ENCODE measurements at places on chromosomes 2 and 18.

- no peak for DNase-seq
Observed at GRCh38 chr2:124536591-124536990, 511.5 kb downstream of the CNTNAP5 start.

GRCh38 chr2:37287966-37288365, 36.7 kb downstream of the PRKD3 start:
- DNase-seq: no peak

DNA sequence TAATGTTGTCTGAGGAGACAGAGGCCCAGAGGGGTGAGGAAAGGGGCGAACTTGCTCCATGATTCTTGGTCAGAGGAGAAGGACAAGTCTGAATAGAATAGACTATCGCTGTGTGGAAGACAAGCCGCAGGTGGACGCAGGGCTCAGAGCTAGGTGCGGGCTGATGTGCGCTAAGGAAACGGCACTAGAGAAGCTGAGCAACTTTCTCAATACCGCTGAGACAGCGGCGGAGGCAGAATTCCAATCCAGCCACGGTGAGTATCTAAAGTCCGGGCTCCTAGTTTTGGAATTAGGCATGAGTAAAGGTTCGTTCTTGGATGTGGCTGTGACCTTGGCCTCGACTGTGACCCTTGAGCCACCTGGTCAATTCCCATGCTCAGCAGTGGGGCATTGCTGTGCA, 47.8 kb downstream of the CAPN13 start:
- no peak for DNase-seq

DNA sequence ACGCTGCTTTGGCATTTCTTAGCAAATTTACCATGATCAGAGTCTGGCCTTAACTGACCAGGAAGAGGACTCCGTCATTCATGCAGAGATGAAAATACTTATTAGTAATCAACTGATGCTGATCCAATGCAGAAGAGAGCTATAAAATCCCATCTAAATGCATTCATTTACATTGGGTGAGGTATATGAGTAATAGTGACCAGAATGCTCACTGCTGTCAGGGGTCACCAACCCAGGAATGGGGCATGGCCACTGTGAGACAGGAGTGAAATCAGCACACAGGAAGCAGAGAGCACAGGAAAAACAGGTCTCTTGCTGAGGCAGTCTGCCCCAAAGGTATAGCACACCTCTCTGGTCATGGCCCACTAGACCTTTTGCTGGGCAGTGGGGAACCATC, 68.1 kb upstream of the TMEM247 start:
- DNase-seq: no peak

GRCh38 chr18:269480-270095, 1.7 kb upstream of the THOC1 start:
- DNase-seq: no peak

DNA sequence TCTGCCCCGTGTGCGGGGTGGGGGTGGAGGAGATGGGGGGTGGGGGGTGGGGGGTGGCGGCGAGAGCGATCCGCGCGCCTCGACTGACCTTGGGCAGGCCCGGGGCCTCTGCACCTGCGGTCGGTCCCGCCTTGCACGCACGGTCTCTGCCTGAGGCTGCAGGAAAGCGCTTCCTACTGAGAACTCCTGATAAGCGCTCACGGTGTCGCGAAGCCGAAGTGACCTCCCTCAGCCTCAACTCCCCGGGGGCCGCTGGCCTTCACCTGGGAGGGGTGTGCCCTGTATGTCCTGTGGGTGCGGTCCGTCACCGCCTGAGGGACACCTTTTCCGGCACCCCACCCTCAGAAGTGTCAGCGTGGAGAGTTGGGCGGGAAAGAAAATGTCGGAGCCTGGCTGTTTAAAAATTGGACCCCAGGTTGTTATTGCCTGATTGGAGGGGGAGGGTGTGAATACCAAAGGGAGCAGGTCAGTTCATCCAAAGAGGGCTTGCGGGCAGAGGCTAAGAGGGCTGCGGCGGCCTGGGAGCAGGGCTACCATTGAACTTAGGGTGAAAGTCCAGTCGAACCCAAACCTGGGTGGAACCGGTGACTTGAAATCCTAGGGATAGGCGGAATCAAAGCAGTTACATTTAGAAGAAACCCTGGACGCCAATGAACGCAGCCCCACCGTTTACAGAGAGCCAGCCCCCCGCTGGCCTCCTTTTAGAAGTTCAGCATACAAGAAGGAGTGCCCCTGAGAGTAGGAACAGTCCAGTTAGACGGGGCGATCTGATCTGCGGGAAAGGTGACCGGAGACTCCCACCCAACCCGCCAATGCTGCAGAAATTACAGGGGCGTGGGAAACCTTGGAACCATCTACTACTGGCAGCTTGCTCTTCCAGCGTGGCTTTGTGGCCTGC, 1.2 kb downstream of the MAL start:
- DNase-seq: no peak

GRCh38 chr2:215744514-215744913, 268.8 kb downstream of the MREG start:
- no peak for DNase-seq

- DNase-seq: no peak
Observed at GRCh38 chr2:200091126-200091525, 135.7 kb downstream of the MAIP1 start.

DNA sequence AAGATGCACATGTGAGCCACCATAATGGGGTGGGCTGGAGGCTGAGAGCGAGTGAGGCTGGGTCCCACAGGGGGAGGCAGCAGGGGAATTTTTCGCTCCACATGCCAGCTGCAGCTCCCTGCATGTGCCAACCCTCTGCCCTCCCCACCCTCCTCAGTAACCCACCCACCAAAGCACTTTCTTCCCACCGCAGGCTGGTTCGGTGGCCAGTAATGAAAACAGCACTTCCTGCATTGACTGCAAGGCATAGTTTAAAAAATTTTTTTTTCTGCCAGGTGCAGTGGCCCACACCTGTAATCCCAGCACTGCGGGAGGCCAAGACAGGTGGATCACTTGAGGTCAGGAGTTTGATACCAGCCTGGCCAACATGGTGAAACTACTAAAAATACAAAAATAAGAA, 147.5 kb upstream of the TTC39C start:
- no peak for DNase-seq

DNA sequence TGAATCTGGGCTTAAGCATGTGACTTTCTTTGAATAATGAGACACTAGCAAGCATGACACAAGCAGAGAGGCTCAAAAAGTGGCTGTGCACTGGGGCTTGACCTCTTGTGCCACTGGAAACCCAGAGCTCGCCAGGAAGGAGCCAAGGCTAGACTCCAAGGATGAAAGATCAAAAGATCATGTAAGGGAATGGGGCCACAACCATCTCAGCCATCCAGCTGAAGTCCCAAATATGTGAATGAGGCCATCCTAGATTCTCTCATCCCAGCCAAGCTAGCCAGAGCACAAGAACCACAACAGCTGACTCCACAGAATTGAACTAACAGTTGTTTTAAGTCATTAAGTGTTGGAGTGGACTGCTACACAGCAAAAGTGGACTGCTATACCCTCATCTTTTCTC, 288.1 kb downstream of the CCDC178 start:
- no peak for DNase-seq

Measured in fibroblast of skin of left biceps (primary cell).